NCI-H187 treated with DMSO at 0.1 percent for 48 hours (cell line): ENCODE measurements at places on chromosomes 7 and 10.

DNA sequence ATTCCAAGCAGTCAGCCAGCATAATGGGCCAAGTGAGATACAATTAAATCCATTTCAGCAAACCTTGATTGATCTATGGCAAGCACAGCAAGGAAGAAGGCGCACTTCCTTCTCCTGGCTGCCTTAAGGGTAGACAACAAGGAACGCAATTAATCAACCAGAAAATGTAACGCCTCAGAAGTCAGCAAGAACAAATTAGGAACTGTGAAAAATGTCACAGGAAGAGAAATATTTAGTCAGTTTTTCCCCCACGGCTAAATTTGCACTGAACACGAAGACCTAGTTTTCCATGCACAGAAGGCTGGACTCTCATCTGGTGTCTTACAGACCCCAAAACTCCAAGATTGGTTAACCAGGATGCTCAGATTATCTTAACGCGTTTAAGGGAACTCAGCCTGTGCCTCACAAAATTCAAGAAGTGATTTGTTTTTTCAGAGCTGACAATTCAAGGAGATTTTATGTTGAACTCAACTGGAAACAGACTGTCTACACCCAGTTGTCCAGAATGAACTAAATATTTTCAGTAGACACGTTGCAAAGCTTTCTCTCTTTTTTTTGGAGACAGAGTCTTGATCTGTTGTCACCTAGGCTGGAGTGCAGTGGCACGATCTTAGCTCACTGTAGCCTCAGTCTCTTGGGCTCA lies 14.2 kb downstream of the SNX8 start:
- no peak for DNase-seq

- no peak for DNase-seq
These were observed 63.7 kb downstream of the ARHGAP12 start for GRCh38 chr10:31864834-31865518.

- no peak for DNase-seq
These were observed 973 bp downstream of the SDK1 start for GRCh38 chr7:3301831-3302618.

GRCh38 chr10:128097783-128098182 lies 28.4 kb downstream of the MKI67 start:
- no peak for DNase-seq

GRCh38 chr7:149800169-149800555 lies 26.8 kb upstream of the ZNF467 start:
- DNase-seq: no peak

- DNase-seq: no peak
These were observed 5.6 kb downstream of the UROS start for GRCh38 chr10:125817337-125817946.

- no peak for DNase-seq
These were observed 112.0 kb upstream of the AGK start for GRCh38 chr7:141439164-141439563.

GRCh38 chr10:44032216-44032615 lies 352.7 kb downstream of the CXCL12 start:
- DNase-seq: no peak

GRCh38 chr10:29240986-29241660 lies 47.7 kb upstream of the LYZL1 start:
- DNase-seq: no peak

- DNase-seq: no peak
These were observed 734 bp downstream of the ABCB4 start for GRCh38 chr7:87474533-87475358.

- DNase-seq: no peak
These were observed 176.4 kb downstream of the TAX1BP1 start for GRCh38 chr7:27916372-27916771.

GRCh38 chr7:8284606-8285005 lies 22.6 kb upstream of the ICA1 start:
- no peak for DNase-seq

GRCh38 chr7:106569500-106569929 lies 91.4 kb downstream of the CCDC71L start:
- no peak for DNase-seq

DNA sequence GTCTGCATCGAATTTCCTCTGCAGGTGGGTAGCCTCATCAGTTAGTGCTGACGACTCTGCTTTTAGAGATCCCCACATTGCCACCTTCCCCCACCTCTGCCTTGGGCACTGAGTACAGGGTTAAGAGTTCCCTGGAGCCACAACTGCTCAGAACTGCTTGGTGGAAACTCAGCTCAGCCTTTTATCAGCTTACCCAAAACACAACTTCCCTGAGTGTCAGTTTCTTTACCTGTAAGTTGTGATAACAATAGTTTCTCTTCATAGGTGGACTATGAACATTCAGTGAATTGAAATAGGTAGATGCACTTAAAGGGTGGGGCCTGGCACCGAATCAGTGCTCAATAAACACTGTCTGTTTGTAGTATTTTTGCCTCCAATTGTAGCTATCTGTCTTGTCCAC lies 11.3 kb downstream of the ASB13 start:
- DNase-seq: no peak

GRCh38 chr7:44461387-44461786 lies 29.1 kb downstream of the NUDCD3 start:
- no peak for DNase-seq

DNA sequence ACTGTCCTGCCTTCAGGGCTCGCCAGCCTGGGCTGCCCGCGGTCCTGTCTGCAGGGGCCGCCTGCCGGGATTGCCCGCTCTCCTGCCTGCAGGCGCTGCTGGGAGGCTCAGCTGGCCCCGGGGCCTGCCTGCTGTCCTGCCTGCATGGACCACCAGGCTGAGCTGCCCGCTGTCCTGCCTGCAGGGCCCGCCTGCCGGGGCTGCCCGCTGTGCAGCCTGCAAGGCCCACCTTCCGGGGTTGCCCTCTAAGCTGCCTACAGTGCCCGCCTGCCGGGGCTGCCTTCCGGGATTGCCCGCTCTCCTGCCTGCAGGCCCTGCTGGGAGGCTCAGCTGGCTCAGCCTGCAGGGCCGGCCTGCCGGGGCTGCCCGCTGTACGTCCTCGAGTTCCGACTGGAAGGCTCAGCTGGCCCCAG lies 164.4 kb downstream of the GLRX3 start:
- no peak for DNase-seq

DNA sequence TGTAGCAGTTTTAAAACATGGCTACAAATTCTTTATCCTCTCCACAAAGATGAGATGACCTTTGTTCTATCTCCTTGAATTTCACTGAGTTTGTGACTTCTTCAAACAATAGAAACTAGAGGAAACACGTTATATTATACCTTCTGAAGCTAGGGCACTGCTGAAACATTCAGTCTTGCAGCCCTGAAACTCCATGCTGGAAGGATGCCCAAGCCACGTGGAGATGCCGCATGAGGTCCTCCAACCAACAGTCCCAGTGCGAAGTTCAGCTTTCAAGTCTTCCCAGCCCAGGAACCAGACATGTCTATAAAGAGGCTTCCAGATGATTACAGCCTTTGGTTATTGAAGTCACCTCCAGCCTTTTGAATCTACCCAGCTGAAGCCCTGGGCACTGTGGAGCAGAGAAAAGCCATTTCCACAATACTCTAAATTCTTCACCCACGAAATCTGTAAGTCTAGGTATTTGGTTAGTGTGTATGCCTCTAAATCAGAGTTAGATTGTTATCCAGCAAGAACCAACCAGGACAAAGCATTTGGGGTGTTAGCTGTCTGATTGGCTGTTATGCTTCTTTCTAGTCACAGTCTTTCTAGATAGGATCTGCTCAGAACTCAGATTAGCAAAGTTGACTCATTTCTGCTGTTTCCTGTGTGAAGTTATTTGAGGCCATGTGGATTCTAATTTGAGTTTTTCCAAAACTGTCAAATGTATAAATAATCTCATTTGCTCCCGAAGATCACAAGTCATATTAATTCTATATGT lies 186.5 kb upstream of the TMEM72 start:
- DNase-seq: no peak

DNA sequence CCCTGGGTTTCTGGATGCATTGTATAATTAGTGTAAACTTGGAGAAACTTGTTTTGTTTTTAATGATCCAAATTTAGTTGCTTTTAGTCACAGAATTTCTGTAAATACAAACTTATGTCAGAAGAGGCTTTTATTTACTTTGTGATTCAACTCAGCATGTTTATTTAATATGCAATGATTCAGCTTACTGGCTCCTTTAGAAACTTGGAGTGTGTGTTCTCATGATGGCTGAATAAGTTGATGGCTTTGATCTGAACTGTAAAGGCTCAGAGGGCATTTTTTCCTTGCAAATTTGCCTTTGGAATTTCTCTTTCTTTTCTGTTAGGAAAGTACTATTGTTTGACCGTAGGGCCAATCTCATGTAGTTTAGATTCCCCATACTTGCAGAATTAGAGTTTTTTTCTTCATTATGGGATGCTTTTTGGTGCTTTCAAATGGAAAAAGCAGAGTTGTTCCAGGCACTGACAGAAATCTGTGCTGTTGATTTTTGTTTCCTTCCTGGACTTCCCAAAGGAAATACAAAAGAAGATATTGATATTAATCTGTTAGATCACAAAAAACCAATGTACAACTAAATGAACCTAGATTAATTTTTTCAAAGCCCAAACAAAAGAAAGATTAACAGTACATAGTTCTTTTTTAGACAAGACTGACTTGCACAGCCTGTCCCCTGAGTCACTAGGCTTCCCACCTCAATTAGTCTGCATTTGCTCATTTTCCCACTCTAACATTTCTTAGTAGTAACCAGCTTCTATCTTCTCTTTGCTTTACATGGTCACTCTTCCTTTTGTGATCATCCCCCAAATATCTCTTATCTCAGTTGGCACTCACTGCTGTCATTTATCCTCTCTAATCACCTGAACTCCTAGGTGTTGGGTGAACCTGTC lies 96.8 kb upstream of the AGR3 start:
- no peak for DNase-seq

DNA sequence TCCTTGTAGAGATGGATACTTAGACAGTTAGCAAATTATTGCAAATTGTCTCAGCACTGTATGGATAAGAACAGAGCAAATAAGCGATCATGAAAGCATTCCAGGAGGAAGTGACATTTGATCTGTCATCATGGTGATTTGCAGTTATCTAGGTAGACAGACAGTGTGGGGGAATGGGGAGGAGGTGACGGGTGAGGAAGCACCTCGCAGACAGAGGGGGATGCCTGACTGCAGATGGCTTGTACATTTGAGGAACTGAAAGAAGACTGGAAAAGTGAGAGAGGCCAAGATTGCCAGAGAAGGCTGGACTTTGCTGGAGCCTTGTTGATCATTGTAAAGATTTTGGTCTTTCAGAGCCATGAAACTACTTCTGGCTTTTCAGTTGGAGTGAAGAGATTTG lies 318.2 kb upstream of the CELF2 start:
- peak; percentile 4 for DNase-seq

DNA sequence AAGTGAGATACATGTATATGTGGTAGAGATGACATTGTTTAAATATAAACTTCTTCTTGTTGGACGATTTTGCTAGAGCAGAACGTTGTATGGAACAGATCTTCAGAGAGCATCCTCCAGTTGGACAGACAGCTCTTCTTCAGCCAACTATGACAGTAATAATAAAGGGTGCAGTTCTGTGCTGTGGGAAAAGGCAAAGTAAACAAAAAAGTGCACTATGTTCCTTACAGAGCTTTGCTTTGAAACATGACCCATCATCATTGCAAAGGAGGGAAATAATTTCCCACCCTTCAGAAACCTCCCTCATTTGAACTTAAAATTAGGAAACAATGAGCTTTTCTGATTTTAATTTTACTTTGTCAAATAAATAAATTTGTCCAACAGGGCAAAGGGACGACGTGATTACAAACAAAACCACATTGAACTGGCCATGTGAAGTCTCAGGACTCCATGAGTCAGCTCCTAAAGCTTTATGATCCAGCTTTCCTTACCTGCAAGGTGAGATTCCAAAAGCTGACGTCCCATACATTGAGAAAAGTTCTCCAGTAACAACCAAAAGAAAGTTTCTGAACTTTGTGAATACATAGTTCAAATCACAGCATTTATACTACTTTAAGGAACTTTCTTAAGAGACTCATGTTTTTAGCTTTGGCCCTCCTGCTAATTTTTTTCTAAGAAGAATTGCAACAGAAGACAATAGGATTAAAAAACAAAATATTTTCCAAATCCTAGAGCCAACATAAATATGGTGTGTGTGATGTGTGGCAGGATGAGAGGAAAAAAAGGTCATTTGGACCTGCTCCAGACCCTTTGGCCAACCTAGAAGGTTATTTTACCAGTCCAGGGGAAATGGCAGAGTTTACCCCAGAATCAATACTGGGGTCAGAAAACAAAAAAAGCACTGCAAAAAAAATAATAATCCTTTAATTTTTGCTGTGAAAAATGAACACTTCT lies 565.4 kb upstream of the NRP1 start:
- no peak for DNase-seq

DNA sequence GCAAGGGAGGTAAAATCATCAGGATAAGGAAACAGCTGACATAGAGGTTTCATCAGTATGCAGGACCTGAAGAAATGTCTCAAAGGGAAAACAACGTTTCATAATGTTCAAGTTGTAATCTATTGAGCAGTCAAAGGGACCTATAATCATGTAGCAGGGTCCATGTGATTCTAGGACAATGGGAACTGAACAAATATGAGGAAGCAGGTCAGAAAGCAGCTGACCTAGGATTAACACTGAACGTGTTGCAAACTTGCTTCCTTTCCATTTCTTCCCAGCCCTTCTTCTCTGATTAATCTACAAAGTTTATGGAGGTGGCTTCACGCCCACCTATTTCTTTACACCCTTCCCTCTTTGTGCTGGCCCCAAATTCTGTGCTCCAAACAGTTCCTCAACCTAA lies 256.9 kb upstream of the AKR1E2 start:
- DNase-seq: no peak

GRCh38 chr7:138099813-138100212 lies 23.6 kb downstream of the AKR1D1 start:
- DNase-seq: no peak

DNA sequence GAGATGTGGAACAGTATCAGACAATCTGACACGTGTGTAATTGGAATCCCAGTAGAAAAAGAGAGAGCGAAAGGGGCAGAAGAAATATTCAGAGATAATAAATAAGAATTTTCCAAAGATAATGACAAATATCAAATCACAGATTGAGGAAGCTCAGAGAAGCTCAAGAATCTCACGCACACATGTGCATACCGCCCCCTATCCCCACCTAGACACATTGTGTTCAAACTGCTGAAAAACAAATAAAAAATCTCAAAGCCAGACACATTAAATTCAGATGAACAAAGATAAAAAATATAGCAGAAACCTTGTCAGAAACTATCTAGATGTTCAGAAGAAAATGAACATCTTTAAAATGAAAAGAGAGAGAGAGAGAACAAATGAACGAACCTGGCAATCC lies 17.2 kb downstream of the SFR1 start:
- DNase-seq: no peak

DNA sequence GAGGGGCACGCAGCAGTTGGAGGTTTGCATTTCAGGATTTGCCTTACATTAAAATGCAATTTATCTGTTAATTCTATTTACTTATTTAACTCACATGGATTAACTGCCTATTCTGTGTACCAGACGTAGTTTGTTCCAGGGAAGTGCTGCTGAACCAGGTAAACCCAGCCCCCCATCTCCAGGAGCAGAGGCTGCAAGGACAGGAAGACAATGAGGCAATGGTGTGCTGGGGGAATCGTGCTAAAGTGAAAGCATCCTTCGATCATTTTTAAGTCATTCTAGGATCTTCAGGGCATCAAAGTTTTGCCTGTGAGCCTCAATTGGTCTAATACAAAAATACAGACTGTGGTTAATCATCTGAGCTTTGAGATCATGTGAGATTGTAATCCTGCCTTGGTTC lies 166.4 kb downstream of the DNAJB6 start:
- no peak for DNase-seq
